Left renal pelvis (tissue), 4 donors: ENCODE measurements at places on chromosomes 2 and 18. TPM values are rescaled to one million over a fixed set of nuclear protein-coding genes. Genes with fewer than 3 reads are reported as not detected.

Gene PROKR1
- 0.15 TPM for polyA plus RNA-seq

Gene LONRF2
- 4.2 TPM for polyA plus RNA-seq

Gene PDCD1
- 0.08 TPM for polyA plus RNA-seq

Gene RPL37A
- polyA plus RNA-seq: 2,374 TPM

Gene EVA1A
- polyA plus RNA-seq: 4.7 TPM

Gene FNDC4
- polyA plus RNA-seq: 8.4 TPM

Gene BCL2
- polyA plus RNA-seq: 25.6 TPM

Gene POTEI
- polyA plus RNA-seq: 0.27 TPM

Gene GKN2
- not detected for polyA plus RNA-seq

Gene CIB4
- 0.50 TPM for polyA plus RNA-seq

Gene AFF3
- 19.5 TPM for polyA plus RNA-seq

Gene PLB1
- 3.9 TPM for polyA plus RNA-seq

Gene METTL8
- polyA plus RNA-seq: 17.8 TPM

Gene MARCO
- 0.22 TPM for polyA plus RNA-seq

Gene MALL
- polyA plus RNA-seq: 15.3 TPM

Gene NT5DC4
- 1.2 TPM for polyA plus RNA-seq

Gene PRPF40A
- polyA plus RNA-seq: 91.0 TPM

Gene LYPD1
- 37.5 TPM for polyA plus RNA-seq

Gene SH3BP4
- polyA plus RNA-seq: 43.6 TPM

Gene MOGAT1
- polyA plus RNA-seq: not detected

Gene PLEK
- polyA plus RNA-seq: 18.9 TPM

Gene SETBP1
- polyA plus RNA-seq: 51.3 TPM

Gene RAX
- not detected for polyA plus RNA-seq

Gene ACVR1C
- polyA plus RNA-seq: 0.20 TPM

Gene TMX3
- 64.9 TPM for polyA plus RNA-seq

Gene PREB
- polyA plus RNA-seq: 44.3 TPM

Gene ADD2
- polyA plus RNA-seq: 6.3 TPM

Gene LOXL3
- 9.8 TPM for polyA plus RNA-seq

Gene SLC11A1
- polyA plus RNA-seq: 0.57 TPM

Gene GATA6
- polyA plus RNA-seq: 8.1 TPM

Gene LPIN1
- polyA plus RNA-seq: 25.5 TPM

Gene KCNIP3
- polyA plus RNA-seq: 8.7 TPM

Gene HOXD3
- 31.0 TPM for polyA plus RNA-seq

Gene ALKAL2
- polyA plus RNA-seq: 8.1 TPM

Gene PRKAG3
- polyA plus RNA-seq: not detected

Gene FMNL2
- polyA plus RNA-seq: 103 TPM

Gene FOXI3
- polyA plus RNA-seq: 0.20 TPM

Gene EML4
- 119 TPM for polyA plus RNA-seq

Gene HJURP
- polyA plus RNA-seq: 24.1 TPM

Gene RNF144A
- polyA plus RNA-seq: 60.0 TPM

Gene INHBB
- not detected for polyA plus RNA-seq

Gene CKAP2L
- 13.4 TPM for polyA plus RNA-seq

Gene LYG2
- 0.33 TPM for polyA plus RNA-seq

Gene NFE2L2
- polyA plus RNA-seq: 191 TPM

Gene MYL1
- polyA plus RNA-seq: 1.2 TPM

Gene MEP1B
- 0.07 TPM for polyA plus RNA-seq

Gene UGT1A6
- 0.08 TPM for polyA plus RNA-seq

Gene TMEM237
- polyA plus RNA-seq: 56.3 TPM

Gene CYP1B1
- 107 TPM for polyA plus RNA-seq

Gene GRB14
- polyA plus RNA-seq: 47.4 TPM

Gene ALLC
- not detected for polyA plus RNA-seq

Gene SLC66A2
- polyA plus RNA-seq: 29.8 TPM
